ENCODE measurements at places on chromosomes 6 and 20.

DNA sequence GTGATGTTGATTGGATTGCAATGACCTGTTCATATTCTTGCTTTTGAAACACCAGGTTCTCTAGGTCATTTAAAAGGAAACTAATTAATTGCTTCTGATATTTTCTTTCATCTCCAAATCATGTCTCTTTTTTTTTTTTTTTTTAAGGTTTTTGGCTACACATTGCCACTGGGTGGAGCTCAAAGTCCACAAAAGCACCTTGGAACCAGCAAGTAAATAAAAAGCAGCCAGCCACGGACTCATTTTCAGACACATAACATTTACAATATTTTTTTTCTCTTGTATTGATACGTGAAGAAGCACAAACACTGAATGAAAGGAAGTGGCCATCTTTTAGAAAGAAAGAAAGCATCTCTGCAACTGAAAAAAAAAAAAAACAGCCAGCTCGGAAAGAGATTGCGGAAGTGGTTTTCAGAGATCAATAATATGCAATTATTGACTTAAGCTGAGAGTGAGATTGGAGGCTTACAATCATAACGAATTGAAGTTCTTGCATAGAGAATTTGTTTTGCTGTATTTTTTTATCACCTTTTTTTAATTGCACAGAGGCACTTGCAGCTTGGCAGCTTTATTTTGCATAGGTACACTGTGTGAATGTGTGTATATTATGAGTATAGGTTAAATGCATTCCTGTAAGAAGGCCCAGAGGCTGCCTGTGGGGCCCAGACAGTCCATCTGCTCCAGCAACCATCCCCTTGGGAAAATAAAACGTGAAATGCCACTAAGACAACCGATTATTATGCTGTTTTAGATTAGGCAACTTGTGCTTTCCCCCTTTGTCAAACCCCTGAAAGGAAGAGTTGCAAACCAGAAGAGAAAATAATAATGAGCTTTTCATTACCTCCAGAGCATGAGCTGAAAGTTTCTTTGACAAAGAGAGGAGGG, 28.2 kb downstream of the CGA start:
- DNase-seq, result no peak

DNA sequence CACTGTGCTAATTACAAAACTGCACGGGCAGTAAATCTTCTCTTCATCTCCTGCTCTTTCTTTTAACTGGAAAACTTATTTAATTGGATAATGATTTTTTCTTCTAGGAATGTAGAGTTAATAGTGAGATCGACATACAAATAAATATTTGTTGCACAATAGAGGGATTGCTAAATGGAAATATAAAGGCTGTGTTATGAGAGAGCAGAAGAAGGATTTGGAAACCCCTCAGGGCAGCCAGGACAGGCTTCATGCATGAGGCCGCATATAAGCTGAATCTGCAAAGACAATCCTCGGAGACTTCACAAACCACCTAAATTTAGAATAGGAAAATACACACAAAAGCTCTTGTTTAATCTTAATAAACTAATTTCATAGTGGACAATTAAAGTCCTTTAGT, 2.9 kb upstream of the TAAR1 start:
- DNase-seq, result no peak

- DNase-seq, result no peak
Measured at GRCh38 chr6:136859430-136859829, 37.0 kb downstream of the PEX7 start.

- peak; percentile 18 for DNase-seq
Measured at GRCh38 chr6:107458672-107459282, 587 bp downstream of the PDSS2 start.

DNA sequence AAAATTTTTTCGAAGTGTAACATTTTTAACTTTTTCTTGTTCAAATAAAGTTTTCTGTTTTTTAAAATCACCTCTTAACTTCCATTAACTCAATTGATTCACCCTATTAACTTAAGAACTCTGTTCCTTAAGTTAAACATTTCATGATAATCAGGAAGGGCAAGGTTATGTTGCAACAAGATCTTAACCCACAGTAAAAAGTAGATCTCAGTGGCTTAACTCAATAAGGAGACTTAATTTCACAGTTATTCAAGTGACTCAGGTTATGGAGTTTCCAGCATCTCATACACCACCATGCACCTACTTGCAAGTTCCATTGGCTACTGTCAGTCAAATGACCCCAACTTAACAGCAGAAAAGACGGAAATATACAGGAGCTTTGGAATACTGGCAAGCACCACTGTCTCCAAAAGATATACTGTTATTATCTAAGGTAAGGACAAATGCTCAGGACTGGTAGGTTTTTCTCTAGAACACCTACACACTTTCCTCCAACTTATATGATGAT, 11.2 kb downstream of the HLA-DQB1 start:
- no peak for DNase-seq

DNA sequence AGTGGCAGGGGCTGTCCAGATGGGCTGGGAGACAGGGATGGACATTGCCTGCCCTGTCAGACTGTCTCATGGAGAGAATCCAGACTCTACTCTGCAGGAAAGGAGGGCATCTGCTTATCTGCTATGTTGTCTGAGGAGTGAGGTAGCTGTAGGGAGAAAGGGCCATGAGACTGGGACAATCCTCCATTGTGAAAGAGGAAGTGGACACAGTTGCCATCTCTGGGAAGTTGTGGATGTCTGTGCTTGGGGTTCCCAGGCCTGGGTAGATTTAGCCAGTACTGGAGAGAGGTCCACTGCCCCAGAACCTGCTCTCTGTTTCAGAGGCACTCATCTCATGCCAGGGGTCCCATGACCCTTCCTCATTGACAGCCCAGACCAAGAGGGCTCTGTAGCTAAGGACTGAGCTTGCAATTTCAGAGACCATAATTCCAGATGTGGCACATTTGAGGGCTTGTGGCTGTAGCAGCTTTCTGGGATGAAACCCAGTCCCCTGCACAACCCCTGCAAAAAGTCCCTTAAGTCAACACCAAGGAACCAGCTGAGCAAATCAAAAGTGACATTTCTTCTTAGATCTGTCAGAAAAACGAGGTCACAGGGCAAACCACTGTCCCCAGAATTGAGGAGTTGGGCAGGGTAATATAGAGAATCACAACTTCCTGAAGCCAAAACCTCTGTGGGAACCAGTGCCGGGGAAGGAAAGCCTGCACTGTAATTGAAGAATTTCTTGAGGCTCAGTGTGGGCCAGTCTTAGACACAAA, 4.1 kb upstream of the SIRPG start:
- DNase-seq, result no peak

- DNase-seq, result no peak
Measured at GRCh38 chr20:63015662-63016361, 9.0 kb upstream of the BHLHE23 start.

Measured in activated gamma-delta T cell (primary cell).